Right cardiac atrium (tissue), 5 donors: ENCODE measurements at places on chromosomes 5 and 9. TPM values are rescaled to one million over a fixed set of nuclear protein-coding genes. Genes with fewer than 3 reads are reported as not detected.

DNA sequence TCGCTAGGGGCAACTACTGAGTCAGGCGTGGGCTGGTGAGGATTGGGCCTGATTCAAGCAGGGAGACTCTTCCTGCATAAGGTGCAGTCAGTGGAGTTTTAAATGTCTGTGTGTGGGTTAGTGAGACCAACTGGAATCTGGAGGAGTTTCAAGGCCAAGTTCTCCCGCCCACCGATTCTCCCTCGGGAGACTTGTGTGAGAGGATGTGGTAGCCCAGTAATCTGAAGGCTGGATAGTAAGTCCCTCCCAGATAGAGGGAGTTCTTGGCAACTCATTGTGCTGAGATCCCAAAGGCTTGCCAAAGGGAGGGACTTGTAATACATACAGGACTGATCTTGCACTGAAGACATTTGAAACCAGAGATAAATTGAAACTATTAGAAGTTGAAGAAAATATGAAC, 51.8 kb downstream of the WDR36 start:
- DNase-seq: peak; percentile 74

GRCh38 chr5:173456751-173457171, 128.5 kb upstream of the STC2 start:
- DNase-seq: no peak

- DNase-seq: no peak
Observed at GRCh38 chr5:172303162-172303561, 19.6 kb upstream of the UBTD2 start.

GRCh38 chr9:29440449-29440848, 1867.2 kb upstream of the C9orf72 start:
- no peak for DNase-seq

DNA sequence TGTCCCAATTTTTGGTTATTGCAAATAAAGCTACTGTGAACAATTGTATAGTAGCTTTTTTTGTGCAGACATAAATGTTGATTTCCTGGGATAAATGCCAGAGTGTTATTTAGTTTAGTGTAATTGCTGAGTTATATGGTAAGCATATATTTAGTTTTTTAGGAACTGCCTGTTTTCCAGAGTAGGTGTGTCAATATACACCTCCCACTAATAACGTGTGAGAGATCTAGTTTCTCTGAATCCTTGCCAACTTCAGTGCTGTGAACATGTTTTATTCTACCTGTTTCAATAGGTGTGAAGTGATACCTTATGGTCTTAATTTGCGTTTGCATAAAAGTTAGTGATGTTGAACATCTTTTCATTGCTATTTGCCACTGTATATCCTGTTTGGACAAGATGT, 9.1 kb upstream of the OR2S2 start:
- no peak for DNase-seq

DNA sequence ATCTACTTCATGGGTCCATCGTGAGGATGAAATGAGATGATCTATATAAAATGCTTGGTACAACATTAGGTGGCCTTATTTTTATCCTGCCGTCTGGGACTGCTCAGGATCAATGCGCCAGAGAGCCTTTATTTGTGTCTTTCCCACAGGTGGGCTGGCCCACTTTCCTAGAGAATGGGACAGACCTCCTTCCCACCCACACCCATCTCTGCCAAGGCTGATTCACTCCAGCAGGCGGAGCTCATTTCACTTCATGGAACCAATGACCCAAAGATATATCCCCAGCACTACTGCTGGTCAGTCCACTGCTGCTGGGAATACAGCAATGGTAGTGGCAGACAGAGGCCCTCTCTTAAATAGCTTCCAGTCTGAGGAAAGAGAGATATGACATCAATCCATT, 35.7 kb downstream of the TGFBI start:
- DNase-seq: peak; percentile 55

GRCh38 chr9:116733010-116733641, 46.0 kb downstream of the TRIM32 start:
- DNase-seq: no peak

DNA sequence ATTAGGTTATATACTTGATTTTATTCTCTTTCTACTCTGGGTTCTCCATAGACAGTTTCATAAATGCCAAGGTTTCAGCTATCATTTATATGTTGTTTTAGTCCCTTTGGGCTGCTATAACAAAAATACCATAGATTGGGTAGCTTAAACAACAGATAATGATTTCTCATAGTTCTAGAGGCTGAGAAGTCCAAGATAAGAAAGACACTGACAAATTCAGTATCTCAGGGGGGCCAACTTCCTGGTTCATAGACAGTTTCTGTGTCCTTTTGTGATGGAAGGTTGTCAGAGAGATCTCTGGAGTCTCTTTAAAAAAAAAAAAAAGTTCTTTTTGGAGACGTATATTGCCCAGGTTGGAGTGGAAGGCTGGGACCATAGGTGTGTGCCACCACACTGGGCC, 113.3 kb downstream of the SCAMP1 start:
- no peak for DNase-seq

- DNase-seq: peak; percentile 28
Observed at GRCh38 chr5:34656700-34657273, 659 bp downstream of the RAI14 start.

- no peak for DNase-seq
Observed at GRCh38 chr9:93776873-93777272, 178.3 kb downstream of the BARX1 start.

DNA sequence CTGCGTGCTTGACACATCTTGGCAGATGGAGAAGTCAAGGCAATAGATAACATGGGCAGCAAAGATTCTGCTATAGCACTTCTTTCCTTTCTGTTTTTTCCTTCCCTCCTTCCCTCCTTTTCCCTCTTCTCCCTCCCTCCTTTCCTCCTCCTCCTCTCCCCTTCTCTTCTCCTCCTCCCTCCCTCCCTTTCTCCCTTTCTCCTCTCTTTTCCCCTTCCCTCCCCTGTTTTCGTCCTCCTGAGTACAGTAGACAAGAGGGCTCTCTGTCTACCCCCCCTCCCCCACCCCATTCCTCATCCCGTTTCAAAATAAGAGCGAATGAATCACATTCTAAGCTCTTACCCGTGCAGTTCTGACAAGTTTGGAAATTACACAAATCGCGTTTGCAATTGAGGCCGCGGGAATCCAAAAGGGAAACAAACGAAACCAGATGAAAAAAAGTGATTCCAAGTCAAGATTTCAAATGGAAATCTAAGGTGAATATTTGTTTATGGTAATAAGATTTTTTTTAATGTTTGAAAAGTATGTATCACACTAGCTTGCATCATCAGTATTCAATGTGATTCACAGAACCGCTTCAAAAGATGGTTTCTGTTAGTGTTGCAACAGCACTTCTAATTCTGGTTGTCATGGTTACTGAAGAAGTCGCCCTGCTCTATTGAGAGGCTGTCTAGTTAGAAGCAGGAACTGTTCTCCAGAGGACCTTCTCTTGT, 1.3 kb downstream of the NIM1K start:
- DNase-seq: no peak

DNA sequence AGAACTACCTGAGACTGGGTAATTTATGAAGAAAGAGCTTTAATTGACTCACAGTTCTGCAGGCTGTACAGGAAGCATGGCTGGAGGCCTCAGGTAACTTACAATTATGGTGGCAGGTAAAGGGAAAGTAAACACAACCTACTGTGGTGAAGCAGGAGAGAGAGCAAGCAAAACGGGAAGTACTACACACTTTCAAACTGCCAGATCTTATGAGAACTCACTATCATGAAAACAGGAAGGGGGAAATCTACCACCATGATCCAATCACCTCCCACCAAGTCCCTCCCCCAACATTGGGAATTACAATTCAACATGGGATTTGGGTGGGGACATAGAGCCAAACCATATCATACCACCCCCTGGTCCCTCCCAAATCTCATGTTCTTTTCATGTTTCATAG, 58.7 kb upstream of the GPR151 start:
- DNase-seq: no peak

DNA sequence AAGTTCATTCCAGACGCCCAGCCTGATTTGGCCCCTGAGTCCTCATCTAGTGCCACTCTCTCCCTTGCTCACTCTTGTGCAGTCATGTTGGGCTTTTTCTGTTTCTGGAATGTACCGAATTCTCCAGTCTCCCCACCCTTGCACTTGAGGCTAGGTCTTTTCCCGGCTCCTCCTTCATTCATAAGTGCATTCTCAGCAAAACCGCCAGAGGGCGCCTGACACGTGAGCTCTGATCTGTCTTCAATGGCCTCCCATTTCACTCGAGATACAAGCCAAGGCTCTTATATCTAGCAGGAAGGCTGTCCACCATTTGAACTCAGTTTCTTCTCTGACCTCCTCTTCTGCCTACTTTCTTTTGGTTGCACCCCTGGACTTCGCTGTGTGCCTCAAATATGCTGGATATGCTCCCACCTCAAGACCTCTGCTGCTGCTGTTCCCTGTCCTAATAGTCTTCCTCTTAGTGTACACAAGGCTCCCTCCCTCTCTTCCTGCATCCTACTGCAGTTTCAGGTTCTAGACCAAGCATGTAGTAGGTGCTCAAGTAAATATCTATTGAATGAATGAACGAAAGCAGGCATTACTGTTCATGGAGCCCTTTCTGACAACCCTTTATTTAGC, 568.1 kb upstream of the WWC1 start:
- DNase-seq: peak; percentile 75

GRCh38 chr9:17017931-17018491, 116.8 kb upstream of the CNTLN start:
- DNase-seq: peak; percentile 80

DNA sequence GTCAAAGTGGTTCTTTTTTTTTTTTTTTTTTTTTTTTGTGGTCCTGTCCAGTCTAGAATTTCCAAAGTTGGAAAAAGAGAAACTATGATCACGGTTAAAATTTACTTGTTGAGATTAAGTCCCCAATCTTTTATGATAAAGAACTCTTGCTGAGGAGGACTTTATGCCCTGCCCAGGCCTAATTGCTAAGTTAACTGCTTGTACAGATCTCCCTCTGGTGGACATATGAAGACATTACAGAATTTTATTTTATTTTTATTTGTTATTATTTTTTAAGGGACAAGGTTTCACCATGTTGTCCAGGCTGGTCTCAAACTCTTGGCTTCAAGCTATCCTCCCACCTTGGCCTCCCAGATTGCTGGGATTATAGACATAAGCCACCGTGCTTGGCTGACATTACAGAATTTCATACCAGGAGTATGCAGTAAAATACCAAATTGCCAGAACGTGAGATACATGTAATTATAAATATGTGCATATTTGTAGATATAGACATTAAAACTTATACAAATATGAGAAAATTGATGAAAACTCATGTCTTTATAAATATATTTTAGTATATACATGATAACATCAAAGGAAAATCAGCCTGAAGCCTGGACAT, 91.2 kb downstream of the RFK start:
- no peak for DNase-seq

DNA sequence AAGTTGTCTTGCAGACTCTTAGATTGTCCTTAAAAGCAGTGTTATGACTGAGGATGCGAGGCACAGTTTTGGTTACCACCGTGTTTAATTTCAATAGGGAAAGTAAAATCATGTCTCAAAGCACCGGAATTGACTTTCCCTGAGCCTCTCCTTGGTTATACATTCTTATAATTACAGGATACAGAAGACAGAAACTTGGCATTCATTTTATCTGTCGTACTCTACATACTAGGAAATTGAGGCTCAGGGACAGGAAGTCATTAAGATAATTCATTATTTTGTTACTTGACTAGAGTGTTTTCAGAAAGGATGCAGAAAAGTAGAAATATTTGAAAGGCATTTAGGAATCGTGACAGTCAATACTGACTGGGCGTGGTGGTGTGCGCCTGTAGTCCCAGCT, 54.0 kb upstream of the SPATA31D4 start:
- DNase-seq: no peak

DNA sequence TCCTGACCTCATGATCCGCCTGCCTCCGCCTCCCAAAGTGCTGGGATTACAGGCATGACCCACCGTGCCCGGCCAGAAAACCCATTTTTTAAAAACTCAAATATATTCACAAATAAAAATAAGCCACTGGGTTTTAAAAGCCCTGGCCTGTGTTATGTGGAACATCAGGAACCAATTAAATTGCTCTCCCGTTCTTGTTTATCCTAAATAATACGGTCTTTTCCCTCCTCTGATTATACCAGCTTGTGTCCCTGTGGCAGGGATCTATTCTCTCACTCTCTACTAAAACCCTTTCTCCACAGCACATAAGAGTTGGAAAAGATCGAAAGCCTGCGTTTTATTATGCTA, 30.1 kb upstream of the LPAR1 start:
- DNase-seq: no peak

DNA sequence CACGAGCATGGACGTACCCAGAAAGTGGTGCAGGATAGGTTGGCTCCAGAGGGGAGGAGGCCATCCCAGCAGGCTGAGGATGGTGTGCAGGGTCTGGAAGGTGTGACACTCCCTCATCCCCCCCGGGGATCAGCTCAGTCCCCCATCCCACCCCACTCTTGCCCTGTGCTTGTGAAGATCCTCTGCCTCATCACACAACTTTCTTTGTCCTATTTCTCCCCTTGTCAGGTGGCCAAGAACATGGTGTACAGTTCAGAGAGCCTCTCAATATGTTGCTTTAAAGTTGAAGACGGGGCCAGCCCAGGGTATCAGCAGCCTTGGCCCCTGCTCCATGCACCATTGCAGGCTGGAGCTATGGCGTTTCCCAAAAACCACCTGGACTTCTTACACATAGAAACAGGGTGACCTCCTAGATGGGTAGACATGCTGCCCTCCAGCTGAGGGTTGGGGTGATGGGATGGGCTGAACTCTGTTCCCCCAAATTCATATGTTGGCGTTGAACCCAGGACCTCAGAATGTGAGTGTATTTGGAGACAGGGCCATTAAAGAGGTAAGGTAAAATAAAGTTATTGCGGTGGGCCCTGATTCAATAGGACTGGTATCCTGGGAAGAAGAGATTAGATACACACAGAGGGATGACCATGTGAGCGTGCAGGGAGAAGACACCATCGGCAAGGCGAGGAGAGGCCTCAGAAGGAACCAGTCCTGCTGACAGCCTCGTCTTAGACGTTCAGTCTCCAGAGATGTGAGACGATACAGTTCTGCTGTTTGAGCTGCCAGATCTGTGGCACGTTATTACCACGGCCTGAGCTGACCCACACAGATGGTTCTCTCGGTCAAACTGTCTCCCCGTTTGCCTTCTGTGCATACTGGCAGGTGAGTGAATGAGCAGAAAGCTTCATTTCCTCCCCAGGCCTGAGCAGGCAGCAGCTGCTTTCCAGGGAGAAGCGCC, 272.5 kb downstream of the GADD45G start:
- DNase-seq: no peak

GRCh38 chr5:140202078-140202477, 27.1 kb downstream of the CYSTM1 start:
- DNase-seq: no peak

DNA sequence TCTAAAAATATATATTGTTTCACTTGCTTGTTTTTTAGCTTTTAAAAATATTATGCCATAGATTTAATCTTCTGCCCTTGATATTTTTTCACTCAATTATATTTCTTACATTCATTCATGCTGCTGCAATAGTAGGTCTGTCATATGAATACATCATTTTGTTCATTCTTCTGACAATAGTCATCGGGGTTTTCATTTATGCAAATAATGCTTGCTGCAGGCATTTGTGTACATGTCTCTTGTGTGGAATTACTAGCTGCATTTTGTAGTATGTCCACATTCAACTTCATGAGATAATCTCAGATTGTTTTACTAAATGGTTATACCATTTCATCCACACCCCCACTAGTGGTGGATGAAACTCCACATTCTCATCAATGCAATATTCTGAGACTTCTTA, 5.3 kb upstream of the PLPP1 start:
- DNase-seq: no peak

- no peak for DNase-seq
Observed at GRCh38 chr9:93437996-93438395, 13.5 kb upstream of the FAM120A start.

Gene ZNF454
- total RNA-seq: 3.1 TPM

Gene CATSPER3
- 0.25 TPM for total RNA-seq

Gene RLN2
- 0.77 TPM for total RNA-seq

Gene GEMIN5
- total RNA-seq: 13.7 TPM

Gene ZNF608
- total RNA-seq: 39.7 TPM

Gene PCDHA8
- total RNA-seq: not detected

Gene C5orf34
- 1.5 TPM for total RNA-seq

Gene LRRC19
- total RNA-seq: not detected
